ENCODE measurements at places on chromosomes 6 and 20.

DNA sequence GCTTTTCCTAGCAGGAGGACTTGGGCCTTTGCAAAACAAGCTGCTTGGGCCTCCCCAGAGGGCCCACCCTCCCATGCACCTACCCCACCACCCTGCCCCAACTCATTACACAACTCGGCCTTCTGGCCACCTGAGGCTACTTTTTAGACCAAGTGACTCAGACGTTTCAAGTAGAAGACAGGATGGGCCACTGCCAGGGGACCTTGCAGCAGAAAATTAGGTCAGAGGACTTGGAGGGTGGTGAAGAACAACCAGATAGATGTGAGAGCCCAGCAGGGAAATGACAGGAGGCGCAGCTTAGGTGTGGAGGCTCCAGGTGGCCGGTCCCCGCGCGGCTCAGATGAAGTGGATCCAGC lies 1.4 kb downstream of the PPP1R3D start:
- peak; percentile 12 for DNase-seq

DNA sequence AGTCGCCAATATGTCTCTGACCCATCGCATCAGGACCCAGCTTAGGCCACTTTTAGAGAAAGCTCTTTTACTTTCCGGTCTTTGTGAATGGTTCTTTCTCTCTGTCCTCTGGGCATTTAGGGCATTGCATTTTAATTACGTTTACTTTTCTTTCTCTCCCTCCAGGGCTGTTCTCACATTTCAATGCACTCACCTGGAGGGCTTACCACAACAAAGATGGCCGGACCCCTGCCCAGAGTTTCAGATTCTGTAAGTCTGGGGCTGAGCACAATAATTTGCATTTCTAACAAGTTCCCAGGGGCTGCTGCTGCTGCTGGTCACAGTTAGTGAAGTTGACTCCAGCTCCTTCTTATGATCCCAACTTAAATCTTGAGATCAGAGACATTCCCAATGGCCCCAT lies 3.0 kb downstream of the ANKRD66 start:
- DNase-seq = no peak

GRCh38 chr6:10603219-10603618 lies 82.1 kb downstream of the GCNT2 start:
- DNase-seq = no peak

DNA sequence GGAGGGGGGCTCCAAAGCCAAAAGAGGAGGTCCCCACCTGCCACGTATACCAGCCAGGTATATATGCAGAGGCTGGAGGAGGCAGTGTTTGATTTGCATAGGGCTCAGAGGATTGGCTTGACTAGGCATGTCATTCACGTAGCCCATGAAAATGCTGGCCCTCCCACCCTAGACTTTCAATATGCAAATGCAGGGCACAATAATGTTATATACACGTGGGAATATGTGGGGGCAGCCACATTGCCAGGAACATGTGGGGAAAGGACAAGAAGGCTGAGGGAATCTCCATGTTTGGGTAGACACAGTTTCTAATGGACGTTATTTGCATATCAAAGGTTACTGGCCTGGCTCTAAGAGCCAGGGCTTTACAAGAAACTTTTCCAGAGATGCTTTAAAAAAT lies 301.8 kb downstream of the FARS2 start:
- no peak for DNase-seq

DNA sequence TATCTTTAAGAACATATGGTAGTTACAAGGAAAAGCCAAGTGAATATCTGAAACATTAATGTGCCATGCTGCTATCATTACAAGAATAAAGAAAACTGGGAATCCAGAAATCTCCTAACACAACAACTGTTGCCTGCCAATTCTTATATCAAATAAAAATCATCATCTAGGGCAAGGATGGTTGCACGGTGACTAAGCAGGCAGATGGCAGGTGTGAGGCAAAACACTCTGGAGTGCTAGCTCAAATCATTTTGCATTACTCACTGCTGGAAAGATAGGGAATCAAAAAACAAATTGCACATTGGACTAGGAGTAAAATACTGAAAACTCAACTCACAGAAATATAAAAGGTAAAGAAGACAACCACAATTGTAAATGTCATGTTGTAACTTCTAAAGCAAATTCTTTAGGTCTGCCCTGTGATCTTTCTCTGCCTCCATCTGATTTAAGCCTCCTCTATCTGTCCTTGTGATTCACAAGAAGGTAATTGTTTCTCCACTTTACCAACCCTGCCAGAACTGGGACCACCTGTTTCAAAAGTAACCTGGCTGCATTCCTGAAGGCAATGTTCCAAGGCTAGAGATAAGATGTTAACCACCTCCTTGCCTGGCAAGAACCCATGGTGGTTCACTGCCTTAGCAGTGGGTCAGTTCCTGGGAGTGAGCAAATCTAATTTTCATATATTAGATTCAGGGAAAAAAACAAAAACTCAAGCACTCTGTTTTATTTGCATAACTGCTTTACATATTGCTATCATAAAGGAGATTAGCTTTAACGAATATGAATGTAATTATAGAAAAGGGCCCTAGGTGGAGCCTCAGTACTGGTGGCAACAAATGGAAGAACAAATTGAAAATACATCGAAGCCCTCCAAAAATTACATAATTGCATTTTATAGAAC lies 33.1 kb upstream of the LCA5 start:
- DNase-seq = peak; percentile 53

- DNase-seq = peak; percentile 63
Measured at GRCh38 chr6:21587961-21588480, 5.5 kb upstream of the SOX4 start.

DNA sequence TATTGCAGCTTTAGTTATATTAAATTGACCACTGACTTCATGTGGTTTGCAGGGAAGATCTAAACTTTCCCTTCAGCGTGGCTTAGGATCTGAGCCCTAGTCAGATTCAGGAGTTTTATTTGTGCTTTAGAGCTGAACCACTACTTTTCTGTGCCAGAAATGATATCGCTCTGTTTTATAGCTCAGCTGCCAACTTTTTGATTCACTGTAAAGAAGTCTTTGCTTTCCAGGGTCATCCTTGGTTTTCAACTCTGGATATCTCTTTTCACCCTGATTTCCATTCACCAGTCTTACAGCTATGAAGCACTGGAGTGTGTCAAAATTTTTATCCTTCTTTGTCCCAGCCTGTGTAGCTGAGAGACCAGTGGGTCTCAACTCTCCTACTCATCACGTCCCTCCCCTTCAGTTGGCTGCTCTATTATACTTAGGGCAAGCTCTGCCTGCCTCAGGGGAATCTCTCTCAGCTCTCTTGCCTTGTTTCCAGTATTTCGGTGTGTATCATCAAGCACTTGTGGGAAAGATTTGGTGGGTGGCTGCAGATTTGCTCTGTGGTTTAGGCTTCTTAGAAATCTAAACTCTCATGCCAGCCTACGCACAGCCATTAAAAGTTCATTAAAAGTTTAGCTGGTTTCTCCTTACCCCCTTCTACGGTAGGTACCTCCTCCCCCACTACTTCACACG lies 425.5 kb downstream of the TENT5A start:
- peak; percentile 52 for DNase-seq

GRCh38 chr6:9699888-9700287 lies 715.0 kb downstream of the TFAP2A start:
- DNase-seq = no peak

DNA sequence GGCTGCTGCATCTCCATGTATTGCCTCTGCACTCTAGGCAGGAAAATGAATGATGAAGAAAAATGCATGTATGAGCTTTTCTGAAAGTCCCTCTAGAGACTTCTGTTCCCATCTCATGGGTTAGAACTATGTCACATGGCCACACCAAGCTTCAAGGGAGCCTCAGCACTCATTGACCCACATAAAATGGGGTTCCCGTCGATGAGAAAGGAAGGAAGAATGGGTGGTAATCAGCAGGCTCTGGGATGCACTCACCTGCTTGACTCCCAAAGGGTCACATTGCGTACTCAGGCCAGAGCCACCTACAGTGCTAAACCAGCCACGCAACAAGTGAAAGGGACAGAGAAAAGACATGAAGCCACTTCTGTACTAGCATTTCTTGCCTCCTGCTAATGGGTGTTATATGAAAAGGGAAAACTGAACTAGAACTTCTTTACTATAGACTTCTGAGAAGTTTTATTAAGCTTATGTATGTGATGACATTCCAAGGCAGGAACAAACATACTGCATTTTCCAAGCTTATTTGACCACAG lies 95.8 kb upstream of the GCM1 start:
- DNase-seq = no peak

DNA sequence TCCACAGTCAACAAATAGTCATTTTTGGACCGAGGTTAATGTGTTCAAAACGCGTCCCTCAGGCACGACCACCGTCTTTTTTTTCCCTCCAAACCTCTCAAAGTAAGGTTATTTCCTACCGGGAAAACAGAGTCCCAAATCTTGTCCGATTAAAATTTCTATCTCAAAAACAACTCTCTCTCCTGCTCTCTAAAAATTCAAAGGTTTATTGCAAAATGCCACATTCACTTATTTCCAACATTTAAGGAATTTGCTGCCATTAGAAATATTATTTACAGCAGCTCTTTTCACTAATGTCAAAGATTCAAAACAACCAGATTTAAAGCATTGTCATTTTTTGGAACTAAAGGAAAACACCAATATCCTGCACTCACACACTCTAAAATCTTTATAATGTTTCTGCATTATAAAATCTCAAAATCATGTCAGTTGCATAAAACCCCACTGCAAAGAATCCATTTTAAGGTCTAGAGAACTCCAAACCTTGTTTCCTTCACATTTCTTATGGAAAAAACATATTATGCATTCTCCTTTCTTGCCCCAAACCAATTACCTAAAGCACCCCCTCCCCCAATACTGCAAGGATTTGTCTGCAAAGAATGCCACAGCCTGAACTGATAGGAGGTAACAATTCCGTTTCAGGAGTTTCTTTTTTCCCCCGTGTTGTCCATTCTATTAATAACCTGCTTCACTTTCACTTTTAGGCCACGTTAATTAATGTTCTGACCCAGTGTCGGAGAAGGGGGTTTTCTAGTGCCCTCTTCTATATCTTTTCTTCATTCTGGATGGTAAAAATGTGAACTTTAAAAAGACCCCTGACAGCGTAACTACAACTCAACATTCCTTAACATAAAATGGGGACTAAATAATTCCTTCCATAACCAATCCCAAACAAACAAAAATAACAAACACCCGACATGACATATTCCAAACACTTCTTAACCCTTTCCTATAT lies 1.4 kb downstream of the NRN1 start:
- DNase-seq = no peak

DNA sequence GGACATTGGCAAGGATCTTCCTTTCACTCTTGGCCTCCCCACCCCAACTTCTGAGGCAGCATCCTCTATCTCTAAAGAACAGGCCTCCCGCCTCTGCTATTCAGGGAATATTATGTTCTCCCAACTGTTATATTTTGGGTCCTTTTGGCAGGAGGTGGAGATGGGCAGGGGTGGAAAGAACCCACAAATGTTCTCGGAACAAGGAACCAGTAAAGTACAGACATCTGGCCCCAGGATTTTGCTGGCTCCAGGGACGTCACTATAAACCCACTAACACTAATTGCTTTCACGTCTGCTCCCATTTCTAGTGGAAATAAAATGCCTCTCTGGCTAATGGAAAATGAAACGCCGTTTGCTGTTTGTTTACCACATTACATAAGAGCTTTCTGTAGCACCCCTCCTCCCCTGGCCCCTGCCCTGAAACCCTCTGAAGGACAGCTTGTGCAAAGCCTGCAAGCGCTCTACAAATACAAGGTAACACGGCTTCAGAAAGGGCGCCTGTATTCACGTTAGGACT lies 77.7 kb upstream of the TBC1D7 start:
- DNase-seq = no peak

DNA sequence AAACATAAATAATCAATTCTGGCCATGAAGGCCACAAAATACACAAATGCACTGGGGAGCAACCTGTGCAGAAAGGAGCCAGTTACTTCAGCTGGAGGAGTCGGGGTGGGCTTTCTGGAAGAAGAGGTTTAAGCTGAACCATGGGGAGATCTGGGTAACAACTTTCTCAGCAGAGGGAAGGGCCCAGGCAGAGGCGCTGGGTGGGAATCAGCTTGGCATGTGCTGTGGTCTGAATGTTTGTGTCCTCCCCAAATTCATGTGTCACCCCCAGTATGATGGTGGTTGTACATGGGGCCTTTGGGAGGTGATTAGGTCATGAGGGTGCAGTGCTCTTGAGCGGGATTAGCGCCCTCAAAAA lies 107.9 kb downstream of the SYCP2 start:
- DNase-seq = no peak

- peak; percentile 67 for DNase-seq
Measured at GRCh38 chr6:74137911-74138310, 441.9 kb downstream of the CD109 start.

DNA sequence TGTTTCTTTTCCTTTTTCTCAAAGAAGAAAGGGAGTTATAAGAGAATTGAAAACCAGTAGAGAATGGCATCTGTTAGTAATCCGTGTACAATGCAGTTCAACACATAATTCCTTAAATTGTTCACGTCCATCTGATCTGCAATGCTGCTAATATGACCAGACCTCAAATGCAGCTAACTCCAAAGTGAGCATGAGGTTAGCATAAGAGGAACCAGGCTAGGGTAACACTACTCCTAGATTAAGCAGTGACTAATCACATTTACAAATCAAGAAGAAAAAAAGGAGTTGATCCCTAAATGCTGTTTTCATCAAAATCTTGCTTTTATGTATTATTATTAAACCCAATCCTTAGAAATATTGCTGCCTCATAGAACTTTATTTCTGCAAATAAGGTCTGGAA lies 432.7 kb upstream of the ARID1B start:
- DNase-seq = no peak

DNA sequence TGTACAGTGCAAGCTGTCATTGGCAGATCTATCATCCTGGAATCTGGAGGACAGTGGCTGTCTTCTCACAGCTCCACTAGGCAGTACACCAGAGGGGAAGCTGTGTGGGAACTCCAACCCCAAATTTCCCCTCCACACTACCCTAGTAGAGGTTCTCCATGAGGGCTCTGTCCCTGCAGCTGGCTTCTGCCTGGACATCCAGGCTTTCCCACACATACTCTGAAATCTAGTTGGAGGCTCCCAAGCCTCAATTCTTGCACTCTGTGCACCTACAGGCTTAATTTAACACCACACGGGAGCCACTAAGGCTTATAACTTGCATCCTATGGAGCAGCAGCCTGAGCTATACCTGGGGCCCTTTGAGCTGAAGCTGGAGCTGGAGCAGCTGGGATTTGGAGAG lies 43.0 kb upstream of the TRIM39 start:
- peak; percentile 16 for DNase-seq

DNA sequence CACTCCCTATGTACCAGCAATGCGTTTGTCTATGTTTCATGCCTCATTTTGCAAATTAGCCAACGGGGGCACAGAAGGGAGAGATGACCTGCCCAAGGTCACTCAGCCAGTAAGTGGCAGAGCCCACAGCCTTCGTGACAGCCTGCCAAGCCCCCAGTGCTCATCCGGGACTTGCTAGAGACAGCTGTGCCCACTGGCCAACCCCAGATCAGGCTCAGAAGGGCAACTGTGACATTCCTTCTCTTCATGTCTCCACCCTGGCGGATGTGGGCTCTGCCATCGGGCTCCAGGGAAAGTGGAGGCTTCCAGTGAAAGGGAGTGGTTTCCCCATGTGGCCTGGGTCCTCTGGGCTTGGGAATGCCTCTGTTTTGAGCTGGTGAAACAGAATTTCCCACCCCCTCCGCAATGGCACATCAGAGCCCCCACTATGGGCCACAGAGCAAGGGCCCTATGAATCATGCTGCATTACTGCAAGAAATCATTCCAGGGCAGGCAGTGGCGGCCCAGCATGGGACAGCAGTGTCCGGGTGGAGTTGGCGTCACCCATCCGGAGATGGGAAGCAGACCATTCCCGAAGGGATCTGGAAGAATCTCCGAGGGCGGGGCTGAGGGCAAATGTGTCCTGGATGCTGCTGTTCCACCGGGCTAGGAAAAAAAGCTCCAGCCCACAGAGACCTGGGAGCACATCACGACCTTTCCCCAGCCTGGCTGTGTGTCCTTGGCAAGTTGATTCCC lies 9.1 kb downstream of the RSPO4 start:
- no peak for DNase-seq
